Cardiac fibroblast (primary cell): ENCODE measurements at places on chromosomes 1 and 21.
A peak's percentile ranks its signal among the peaks of the same experiment; 100 is the strongest.

DNA sequence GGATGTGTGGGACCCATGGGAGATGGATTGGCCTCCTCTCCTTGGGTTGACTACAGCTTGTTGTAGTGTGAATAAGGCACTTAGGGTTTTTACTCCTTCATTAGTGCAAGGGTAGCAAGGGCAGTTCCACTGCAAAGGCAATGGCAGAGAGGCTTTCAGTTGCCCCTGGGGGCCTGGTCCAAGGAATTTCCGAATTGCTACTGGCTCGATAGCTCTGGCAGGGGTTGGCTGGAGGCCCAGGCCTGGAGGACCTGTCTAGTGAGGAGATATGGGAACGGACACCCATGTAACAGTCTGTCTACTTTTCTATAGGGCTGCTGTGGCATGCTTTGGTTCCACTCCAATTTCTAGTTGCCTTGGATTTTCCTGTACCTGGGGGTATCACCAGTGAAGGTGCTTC lies 218.9 kb upstream of the C1orf105 start:
- DNase-seq = no peak

- no peak for DNase-seq
Measured at GRCh38 chr1:20697563-20697962, 20.2 kb downstream of the KIF17 start.

DNA sequence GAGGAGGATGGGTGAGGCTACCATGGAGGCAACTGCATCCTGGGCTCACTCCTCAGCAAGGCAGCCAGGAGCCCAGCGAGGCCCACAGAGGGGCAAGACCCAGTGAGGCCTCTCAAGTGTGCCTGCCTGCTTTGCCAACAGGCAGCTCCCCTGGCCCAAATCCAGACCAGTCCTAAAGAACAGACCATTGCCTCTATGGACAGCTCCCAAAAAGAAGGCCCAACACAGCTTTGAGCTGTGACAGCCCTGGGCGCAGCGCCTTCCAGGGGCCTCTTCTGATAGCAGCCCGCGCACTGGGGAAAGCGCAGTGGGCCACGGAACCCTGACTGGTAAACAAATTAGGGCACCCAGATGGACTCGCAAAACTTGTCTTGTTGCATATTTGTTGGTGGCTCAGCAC lies 25.5 kb downstream of the C1orf198 start:
- no peak for DNase-seq

- no peak for DNase-seq
Measured at GRCh38 chr1:116624040-116624439, 43.5 kb downstream of the IGSF3 start.

DNA sequence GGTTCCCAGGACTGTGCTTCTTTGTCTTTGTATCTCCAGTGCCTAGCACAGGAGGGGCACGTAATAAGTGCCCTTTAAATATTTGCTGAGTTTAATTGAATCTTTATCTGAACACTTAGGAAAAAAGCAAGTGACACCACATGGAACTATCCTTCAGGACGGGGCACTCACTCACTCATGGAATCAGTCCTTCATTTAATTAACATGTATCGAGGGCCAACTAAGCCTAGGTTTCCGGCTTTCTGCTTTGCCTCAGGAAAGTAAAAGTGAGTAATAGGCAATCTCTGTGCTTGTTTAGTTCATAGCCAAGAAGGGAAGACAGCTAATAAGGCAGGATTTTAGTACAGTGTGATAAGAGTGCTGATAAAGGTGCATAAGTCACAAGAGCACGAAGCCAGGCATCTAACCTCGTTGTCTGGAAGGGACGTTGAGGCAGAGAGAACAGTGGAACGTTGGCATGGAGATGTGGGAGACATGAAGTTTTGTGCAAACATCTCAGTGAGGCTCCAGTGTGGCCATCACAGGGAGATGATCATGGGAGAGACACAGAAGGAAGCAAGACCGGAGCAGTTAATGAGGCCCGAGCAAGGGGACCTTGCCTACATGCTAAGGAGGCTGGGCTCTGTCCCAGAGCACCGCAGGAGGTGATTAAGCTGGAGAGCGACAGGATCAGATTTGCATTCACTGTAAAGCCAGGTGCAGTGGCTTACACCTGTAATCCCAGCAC lies 54.1 kb upstream of the TRIM67 start:
- no peak for DNase-seq

GRCh38 chr1:43632135-43632670 lies 17.7 kb upstream of the KDM4A start:
- DNase-seq = no peak

DNA sequence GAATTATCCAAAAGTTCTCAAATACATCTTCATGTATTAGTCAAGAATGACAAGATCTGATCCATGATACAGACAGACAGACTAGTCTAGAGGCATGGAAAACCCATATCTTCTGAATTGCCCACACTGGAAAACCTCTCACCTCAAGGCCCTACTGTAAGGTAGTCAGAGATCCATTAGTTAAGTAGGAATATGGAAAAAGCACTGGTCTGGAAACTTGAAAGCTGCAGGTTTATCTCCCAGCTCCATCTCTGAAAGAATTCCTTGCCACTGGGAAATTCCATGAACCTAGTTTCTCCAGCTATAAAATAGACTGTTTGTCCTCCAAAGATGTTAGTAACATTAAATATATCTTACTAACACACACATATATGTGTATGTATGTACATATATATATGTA lies 169.2 kb downstream of the AKT3 start:
- no peak for DNase-seq

DNA sequence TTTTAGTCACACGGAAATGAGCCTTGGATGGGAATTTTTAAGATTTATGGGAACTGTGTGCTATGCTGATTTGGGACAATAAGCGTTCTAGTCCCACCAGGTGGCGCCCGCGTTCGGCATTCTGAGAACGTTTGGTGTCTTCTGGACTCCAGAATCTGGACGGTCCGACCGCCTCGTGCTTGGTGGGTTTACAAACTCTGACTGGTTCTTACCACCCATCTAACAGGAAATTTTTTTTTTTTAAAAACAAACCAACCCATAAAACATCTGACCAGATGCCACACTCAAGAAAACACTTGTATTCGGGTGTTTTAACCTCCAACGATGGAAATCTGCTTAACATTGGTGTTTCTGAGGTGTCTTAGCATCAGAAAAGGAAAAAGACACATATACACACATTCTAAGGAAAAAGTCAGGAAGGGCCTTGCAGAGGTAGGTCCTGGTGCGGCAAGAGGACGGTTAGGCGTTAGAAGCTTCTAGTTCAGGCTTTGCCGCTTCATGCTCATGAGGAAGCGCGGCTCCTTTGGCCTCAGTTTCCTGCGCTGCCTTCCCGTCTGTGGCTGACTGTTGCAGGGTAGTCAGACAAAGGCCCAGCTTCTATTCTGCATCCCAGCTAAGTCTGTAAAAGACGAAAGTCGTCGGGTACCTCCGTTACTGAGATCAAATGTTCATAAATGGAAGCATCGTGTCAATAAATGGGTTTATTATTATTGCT lies 814 bp upstream of the DYRK3 start:
- DNase-seq = peak; percentile 94

GRCh38 chr1:236155399-236155767 lies 13.0 kb downstream of the GPR137B start:
- no peak for DNase-seq

- DNase-seq = no peak
Measured at GRCh38 chr1:212920246-212920645, 30.1 kb upstream of the VASH2 start.

- DNase-seq = peak; percentile 65
Measured at GRCh38 chr1:228842094-228842775, 107.0 kb downstream of the RHOU start.

DNA sequence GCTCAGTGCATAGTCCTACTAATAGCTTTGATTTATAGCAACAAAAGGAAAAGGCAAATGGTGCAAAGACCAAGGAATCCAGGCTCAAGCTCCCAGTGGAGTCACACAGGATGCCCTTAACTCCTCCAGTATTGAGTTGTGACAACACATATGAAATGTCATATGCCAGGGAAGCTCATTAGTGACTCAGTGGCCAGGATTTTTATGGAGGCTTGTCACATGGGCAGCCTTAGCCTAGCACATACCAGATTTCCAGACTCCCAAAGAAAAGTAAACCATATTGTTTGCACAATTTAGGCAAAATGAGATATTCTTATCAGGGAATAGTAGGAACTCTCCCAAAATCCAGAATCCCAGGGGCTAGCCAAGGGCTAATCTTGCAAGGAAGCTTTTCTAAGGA lies 129.2 kb downstream of the MAGI3 start:
- peak; percentile 52 for DNase-seq
